ENCODE measurements at places on chromosomes 3 and 15. TPM values are rescaled to one million over a fixed set of nuclear protein-coding genes. Genes with fewer than 3 reads are reported as not detected.

The NR1I2 gene
- polyA plus RNA-seq, result 0.89 TPM

The ALDH1A2 gene
- not detected for polyA plus RNA-seq

The CIDEC gene
- polyA plus RNA-seq, result not detected

The WDR72 gene
- polyA plus RNA-seq, result 0.99 TPM

The CKMT1A gene
- 31.1 TPM for polyA plus RNA-seq

The GORASP1 gene
- polyA plus RNA-seq, result 10.3 TPM

The FBXL2 gene
- 2.8 TPM for polyA plus RNA-seq

The ARL8B gene
- 31.5 TPM for polyA plus RNA-seq

The SORD gene
- polyA plus RNA-seq, result 12.5 TPM

The RAB43 gene
- polyA plus RNA-seq, result 5.7 TPM

The TRAT1 gene
- polyA plus RNA-seq, result not detected

The COLQ gene
- polyA plus RNA-seq, result 0.78 TPM

The HESX1 gene
- 55.6 TPM for polyA plus RNA-seq

The CEP19 gene
- polyA plus RNA-seq, result 1.8 TPM

The SCN5A gene
- polyA plus RNA-seq, result 10.2 TPM

The ANKRD63 gene
- not detected for polyA plus RNA-seq

The TTLL13 gene
- not detected for polyA plus RNA-seq

The GOLGA6A gene
- polyA plus RNA-seq, result 0.57 TPM

The EXD1 gene
- not detected for polyA plus RNA-seq

The CELF6 gene
- polyA plus RNA-seq, result not detected

The ABHD5 gene
- polyA plus RNA-seq, result 12.3 TPM

The GOLGA8H gene
- 0.17 TPM for polyA plus RNA-seq

The SPTBN5 gene
- 0.31 TPM for polyA plus RNA-seq

The ADAMTS9 gene
- 0.81 TPM for polyA plus RNA-seq

The RHOV gene
- polyA plus RNA-seq, result 4.4 TPM

The CTXN2 gene
- 0.10 TPM for polyA plus RNA-seq

The ZBTB47 gene
- polyA plus RNA-seq, result 0.48 TPM

The KBTBD8 gene
- polyA plus RNA-seq, result 3.5 TPM

The NEO1 gene
- polyA plus RNA-seq, result 8.4 TPM

The BRK1 gene
- polyA plus RNA-seq, result 148 TPM

The LDHAL6B gene
- not detected for polyA plus RNA-seq

The PLIN1 gene
- 0.21 TPM for polyA plus RNA-seq
